ENCODE measurements at places on chromosomes 16 and 17.

- no peak for DNase-seq
Observed at GRCh38 chr17:17440010-17440843, 36.6 kb upstream of the MED9 start.

DNA sequence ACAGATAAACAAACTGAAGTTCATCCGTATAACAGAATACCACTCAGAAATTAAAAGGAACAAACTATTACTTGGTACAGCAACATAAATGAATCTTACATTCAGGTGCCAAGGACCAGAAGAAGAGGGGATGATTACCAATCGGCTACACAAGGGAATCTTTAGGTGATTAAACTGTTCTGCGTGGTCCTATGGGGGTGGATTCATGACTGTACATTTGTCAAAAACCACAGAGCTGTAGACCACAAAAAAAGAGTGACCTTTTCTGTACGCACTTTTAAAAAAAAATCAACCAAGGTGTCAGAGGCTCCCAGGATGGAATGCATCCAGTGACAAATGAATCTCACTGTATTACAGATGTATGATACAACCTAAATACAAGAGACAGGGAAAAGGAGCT is 110.8 kb downstream of the CDYL2 start:
- no peak for DNase-seq

GRCh38 chr16:4060009-4060408 is 56.2 kb downstream of the ADCY9 start:
- no peak for DNase-seq

DNA sequence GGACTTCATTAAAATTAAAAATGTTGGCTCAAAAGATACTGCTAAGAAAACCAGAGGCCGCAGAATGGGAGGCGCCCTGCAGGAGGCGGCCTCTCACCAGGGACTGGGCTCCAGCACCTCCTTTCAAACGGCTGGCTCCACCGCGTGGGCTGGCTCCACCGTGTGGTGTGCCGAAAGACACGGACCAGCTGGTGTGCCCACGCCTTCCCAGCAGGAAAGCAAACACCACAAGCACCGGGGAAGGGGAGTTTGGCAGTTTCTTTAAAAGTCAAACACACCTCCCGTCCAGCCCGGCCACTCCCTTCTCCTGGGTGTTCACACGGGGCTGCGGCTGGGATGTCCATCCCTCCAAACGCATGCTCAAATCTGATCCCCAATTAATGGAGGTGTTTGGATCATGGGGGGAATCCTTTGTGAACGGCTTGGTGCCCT is 13.9 kb downstream of the HAGH start:
- DNase-seq = peak; percentile 20

- DNase-seq = no peak
Observed at GRCh38 chr17:46805771-46806170, 12.7 kb downstream of the WNT3 start.

GRCh38 chr16:14475370-14476139 is 154.5 kb downstream of the PARN start:
- DNase-seq = no peak
